GM12891 (cell line): ENCODE measurements at places on chromosomes 7 and 10.

DNA sequence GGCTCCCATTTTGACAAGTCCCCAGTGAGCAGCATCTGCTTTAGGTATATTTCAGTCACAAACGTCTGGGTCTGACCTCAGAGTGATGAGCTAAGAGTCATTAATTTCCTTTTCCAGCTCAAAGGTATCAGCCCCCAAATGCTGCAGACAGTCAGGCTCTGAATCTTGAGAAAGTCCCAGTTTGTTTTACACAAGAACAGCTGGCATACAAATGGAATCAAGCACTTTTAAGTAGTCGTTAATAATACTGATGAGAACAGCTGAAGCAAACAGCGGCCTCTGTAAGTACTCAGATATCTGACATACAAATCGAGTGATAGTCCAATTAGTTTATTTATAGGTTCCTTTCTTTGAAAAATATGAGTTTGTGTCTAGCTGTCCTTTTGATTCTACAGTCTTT, 49.4 kb upstream of the MSRB2 start:
- no peak for DNase-seq

DNA sequence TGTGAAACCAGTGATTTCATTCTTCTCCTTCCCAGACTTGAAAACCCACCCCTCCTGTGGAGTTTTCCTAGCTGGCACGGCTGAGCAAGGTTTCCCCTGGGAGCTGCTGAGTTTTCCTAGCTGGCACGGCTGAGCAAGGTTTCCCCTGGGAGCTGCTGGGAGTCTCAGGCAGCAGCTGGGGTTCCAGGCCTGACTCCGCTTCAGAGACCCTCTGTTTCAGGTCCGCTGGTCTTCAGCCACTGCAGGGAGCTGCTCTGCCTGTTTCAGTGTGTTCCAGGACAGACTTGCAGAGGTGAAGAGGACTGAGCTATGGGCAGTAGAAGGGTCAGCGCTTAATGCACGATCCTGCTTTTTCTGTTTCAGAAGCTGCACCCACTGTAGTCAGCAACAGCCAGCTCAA, 104.9 kb downstream of the XRCC2 start:
- DNase-seq = no peak

DNA sequence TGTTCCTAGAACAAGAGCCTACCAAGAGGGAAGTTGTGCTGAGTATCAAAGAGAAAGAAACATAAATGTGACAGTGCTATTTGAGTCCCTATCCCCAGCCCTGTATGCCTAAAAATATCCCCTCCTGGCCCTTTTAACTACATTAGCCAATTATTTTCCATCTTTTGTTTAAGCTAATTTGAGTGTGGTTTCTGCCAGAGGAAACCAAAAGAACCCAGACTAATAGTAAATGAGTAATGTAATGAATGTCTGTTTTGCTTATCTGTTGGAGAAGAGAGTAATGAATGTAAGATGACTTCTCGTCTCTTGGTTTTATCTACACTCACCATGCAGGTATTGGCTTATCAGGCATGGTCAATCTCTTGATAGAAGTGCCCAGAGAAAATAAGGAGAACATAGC, 134.4 kb upstream of the CDK1 start:
- no peak for DNase-seq

DNA sequence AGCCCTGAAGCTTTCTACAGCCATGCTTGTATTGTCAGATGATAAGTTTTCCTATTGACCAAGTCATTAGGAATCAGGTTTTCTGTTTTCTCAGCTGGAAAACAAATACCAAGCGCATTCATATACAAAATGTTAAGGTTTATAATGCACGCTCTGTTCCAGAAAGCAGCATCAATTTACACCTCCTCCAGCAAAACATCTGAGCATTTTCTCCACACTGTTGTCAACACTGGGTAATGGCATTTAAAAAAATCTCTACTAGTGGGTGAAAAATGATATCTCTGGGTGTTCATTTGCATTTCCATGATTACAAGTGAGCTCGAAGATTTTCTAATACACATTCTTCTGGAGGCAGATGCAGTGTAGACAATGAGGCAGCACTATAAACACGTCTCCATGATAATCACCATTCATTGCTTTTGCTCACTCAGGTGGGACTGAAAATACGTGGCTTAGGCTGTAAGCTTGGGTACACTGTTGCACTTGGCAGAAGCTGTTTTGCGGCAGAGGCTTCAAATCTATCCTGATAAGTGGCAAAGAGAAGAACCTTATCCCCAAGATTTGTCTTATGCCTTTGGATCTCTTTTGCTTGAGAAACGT, 114.8 kb upstream of the PLPP4 start:
- DNase-seq = no peak

DNA sequence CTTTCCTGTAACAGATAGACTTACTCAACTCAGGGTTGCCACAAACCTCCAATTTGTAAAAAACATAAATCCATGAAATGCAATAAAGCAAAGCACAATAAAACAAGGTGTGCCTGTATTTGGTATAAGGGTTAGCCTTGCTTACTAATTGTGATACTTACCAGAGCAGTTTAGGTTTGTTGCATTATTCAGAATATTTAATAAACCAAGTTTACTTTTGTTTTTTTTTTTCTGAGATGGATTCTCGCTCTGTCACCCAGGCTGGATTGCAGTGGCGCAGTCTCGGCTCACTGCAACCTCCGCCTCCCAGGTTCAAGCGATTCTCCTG, 79.6 kb downstream of the SEC61G start:
- DNase-seq = no peak

- no peak for DNase-seq
Observed at GRCh38 chr7:14635955-14636354, 266.6 kb downstream of the DGKB start.

DNA sequence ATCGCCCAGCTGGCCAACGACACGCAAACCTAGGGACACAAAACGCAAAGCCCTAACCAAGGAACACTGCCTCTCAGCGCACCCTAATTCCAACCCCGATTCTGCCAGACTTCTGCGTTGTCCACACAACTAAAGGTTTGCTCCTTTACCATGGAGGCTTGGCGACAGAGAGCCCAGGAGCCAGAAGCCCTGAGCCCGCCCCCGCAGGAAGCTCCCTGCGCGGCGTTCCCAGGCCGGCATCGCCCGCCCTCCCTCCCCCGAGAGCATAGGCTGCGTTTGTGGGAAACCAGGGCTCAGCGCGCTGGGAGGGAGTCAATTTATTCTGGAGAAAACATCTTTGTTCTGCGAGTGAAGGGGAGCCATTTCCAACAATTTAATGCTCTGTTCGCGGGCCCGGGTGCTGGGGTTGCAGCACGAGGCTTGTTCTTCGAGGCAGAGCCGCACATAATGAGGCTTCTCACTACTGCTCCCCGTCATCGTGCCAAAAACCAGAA, 103.9 kb downstream of the GRID1 start:
- DNase-seq = no peak

DNA sequence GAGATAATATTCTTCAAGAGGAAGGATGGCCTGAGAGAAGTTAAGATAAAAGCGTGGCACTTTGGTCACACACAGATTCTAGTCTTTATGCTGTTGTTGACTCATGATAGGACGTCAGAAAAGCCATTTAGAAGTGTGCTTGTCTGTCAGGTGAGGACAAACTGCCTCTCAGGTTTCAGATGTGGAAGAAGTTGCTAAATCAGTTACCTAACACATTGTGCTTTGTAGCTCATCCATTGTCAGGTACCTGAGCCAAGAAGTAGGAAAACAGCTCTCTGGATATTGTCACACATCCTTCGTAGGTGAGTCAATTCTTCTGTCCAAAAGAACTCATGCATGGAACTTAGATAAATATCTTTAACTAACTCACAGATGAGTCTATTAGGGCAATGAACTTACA, 49.5 kb upstream of the PHYHIPL start:
- DNase-seq = no peak

DNA sequence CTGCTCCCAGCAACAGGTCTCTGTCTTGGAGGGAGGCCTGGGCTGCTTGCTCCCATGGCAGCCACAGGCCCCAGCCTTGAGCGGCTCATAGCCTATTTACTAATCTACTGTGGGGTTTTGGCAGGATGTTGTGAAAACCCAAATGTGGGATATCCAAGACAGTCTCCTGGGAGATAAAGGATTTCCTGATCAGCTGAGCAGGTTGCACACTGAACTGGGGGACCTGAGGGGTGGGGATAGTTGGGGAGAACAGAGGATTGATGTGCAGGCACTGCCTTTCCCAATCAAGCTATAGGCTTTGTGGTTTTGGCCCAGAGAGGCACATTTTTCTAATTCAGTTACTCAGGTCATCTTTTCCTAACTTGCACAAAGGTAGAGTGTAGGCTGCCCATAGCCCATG, 92.6 kb downstream of the SH2D4B start:
- DNase-seq = no peak

DNA sequence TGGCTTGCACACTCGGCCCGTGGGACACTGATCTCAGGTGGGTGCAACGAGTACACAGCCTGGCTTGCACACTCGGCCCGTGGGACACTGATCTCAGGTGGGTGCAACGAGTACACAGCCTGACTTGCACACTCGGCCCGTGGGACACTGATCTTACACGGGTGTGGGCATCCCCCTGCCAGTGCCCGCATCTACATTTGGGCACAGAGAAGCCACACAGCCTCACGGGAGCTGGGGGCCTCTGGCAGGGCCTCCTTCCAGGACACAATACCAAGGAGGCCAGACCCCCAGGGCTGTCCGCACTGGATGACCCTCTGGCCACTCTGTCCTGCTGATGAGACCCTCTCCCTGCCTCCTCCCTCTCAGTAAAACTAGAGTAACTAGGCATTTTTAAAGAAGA, 330.5 kb downstream of the DNAJB6 start:
- DNase-seq = no peak

DNA sequence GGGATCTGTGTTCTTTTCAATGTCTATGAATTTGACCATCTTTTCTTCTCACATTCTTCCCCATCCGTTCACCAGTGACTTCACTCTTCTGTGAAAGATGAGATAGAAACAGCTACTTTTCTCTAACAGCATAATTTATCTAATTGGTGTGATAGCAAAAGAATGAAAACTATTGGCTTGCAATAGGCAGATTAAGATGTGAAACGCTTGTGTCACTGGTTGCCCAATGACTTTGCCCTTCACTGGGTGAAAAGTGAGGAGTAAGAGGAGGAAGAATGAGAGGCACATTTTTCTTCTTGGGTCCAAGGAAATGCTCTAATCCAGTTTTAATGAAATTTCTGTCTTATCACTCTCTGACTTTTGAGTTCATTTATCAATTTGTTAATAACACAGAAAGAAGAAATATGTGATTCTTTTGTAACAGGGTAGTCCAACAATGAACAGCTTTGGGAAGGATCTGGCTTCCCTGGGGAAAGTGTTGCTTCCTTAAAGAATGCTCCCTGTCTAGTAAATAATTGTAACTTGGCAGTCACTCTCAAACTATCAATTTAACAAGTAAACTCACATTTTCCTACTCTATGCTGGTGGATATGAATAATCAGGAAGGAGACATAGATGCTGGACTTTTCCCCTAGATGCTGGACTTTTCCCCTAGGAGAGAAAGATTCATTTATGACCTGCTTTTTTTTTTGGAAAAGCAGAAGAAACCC, 35.1 kb downstream of the BET1 start:
- no peak for DNase-seq

DNA sequence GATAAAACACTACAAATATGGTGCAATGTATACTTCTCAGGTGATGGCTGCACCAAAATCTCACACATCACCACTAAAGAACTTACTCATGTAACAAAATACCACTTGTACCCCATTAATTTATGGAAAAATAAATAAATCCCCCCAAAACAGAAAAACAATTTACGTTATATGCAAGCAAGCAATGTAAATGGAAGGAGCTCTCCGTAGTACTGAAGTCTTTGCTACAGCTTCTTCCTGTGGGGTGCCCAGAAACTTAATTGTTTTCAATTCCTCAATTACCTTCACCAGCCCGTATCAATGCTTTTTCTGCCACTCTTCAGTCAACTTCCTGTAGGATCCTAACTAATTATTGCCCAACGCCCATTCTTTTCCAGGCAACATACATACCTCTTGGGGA, 138.1 kb downstream of the RELN start:
- no peak for DNase-seq
